ENCODE measurements at places on chromosomes 2 and 18.

DNA sequence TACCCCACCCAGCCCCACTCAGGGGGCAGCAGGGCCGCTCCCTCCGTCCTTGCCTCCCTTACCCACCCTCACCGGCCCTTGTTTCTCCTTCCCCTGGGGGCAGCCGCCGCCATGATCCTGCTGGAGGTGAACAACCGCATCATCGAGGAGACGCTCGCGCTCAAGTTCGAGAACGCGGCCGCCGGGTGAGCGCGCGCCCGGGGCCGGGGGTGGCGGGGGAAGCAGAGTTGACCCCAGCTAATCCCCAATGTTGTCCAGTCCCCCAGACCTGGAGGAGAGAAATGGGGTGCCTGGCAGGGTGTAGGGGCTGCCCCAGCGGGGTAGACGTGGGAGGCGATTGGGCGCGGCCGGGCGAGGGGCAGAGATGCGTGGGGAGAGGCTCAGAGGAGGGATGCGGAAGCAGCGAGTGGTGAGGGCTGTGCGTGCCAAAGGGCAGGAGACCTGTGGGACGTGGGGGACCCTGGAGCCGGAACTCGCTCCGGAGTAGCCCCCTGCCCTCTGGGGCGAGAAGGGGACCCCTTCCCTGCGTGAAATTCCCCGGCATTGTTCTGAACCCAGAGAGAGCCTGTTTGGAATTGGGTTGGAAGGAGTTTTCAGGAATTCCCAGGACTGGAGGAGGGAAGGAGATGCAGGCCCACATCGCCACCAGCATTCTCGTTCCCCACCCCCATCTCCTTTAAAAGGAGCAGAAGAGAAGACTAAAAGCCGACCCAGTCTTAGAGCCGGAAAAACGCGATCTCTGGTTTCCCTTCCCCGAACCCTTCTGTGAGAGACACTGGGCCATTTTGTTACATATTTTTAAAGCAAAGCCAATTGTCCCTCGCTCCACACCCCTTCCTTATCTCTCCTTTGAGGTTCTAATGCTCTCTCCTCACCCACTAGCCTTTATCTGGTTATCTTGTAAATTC is 625 bp downstream of the ARPC2 start:
- peak; percentile 59 for DNase-seq

DNA sequence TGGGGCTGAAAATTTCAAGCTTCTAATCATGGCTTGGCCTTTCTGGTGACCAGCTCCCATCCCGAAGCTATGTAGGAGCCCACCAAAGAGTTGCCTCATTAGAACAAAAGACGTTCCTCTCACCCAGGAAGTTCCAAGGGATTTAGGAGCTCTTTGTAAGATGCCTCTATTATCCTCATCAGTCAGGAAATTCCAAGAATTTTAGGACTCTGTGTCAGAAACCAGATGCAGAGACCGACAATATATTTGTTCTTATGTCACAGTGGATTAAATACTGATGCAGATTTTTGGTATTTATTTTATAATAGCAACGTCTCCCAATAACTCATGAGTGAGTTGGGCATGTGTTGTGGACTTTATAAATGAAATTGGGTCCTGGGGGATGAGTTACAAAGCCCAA is 91.8 kb upstream of the SKOR2 start:
- no peak for DNase-seq

GRCh38 chr2:29064746-29065067 is 9.6 kb downstream of the PCARE start:
- DNase-seq, result no peak

- DNase-seq, result no peak
Observed at GRCh38 chr18:22322243-22322691, 95.4 kb downstream of the CTAGE1 start.

GRCh38 chr2:177207101-177207500 is 5.5 kb upstream of the HNRNPA3 start:
- no peak for DNase-seq

DNA sequence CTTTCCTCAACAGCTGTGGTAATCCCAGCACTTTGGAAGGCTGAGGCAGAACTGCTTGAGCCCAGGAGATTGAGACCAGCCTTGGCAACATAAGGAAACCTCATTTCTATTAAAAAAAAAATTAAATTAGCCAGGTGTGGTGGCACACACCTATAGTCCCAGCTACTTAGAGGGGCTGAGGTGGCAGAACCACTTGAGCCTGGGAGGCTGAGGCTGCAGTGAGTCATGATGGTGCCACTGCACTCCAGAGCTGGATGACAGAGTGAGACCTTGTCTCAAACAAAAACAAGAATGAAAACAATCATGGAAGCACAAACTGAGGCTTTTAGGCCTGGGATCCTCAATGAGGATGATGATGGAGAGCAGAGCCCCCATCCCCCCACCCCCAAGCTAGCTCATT is 19.8 kb downstream of the GAREM1 start:
- no peak for DNase-seq

GRCh38 chr2:171482308-171482707 is 40.0 kb upstream of the CYBRD1 start:
- no peak for DNase-seq

- peak; percentile 96 for DNase-seq
Observed at GRCh38 chr2:241734467-241735208, at the start of gene D2HGDH. Gene D2HGDH (plus strand): TSS chr2:241734630. CDS start chr2:241735225, 595 bp downstream.

DNA sequence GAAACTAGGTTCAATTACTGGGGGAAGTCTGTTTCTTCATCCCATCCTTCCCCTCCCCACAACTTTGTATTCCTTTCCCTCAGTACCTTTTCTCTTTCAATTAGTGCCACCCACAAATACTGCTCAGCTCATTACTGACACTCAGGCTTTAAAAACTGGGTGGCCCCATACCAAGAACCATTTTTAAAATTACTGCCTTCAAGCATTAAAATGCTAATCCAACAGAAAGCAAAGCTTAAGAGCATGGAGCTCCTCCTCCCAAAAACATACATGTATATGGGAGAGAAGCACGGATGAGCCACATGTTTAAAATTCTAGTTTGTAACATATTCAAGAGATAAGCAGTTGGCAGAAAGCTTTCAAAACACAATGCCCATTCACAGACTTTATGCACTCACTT is 44.0 kb downstream of the IRS1 start:
- DNase-seq, result no peak

GRCh38 chr2:77005522-77005921 is 516.7 kb downstream of the LRRTM4 start:
- DNase-seq, result no peak

DNA sequence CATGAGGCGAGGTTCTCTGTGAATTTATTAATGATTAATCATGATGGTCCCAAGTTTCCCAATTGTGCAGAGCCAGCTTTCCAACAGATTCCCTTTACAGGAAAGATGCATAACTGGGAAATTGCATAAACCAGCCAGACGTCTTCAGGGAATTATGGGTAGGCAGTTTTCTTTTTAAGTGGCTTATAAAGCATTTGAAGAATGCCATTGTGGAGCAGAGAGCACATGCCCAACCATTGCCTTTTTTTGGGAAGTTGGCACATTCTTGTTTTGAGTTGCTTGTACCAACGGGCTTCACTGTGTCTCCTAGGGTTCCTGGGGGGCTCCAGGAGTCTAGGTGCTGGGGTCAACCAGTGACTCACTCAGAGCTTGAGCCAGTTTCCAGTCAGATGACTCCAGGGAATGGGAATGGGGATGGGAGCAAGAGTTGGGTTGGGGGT is 231.7 kb upstream of the FOSL2 start:
- DNase-seq, result no peak

GRCh38 chr2:150909090-150909489 is 352.6 kb downstream of the RBM43 start:
- DNase-seq, result no peak

DNA sequence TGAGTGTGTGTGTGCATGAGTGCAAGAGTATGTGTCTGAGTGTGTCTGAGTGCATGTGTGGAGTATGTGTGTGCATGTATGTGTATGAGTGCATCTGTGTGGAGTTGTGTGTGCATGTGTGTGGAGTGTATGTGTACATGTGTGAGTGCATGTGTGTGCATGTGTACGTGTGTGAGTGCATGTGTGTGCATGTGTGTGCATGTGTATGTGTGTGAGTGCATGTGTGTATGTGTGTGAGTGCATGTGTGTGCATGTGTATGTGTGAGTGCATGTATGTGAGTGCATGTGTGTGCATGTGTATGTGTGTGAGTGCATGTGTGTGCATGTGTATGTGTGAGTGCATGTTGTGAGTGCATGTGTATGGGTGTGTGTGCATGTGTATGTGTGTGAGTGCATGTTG is 23.7 kb downstream of the TOGARAM2 start:
- no peak for DNase-seq

GRCh38 chr2:164314148-164314547 is 307.1 kb downstream of the GRB14 start:
- no peak for DNase-seq

DNA sequence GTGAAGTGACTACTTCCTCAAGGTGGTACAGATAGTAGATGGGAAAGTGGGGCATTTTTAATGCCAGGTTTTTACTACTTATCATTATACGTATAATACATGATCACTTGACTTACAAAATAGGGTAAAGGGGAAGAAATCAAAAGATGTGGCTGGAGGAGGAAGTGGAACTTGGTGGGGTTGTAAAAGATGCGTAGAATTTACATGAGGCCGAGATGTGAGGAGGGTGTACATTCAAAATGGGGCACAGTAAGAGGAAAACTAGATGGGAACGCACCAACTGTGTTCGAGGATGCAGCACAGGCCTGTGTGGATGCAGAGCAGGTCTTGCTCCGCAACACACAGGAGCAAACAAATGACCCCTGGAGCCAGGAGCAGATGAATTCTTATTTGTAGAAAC is 403.3 kb downstream of the TXNL1 start:
- DNase-seq, result no peak

GRCh38 chr2:102451968-102452367 is 21.1 kb upstream of the SLC9A4 start:
- DNase-seq, result no peak

DNA sequence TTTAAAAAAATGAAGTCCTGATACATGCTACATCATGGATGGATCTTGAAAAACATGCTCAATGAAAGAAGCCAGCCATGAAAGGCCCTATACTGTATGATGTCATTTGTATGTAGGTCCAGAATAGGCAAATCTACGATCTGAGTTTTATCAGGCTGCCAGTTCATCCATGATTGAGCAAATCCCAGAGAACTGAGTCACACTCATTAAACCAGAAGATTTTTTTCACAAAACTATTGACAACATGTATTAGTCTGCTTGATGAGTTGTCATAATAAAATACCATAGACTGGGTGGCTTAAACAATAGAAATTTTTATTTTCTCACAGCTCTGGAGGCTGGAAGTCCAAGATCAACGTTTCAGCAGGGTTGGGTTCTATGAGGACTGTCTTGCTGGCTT is 130.7 kb downstream of the MREG start:
- DNase-seq, result no peak

DNA sequence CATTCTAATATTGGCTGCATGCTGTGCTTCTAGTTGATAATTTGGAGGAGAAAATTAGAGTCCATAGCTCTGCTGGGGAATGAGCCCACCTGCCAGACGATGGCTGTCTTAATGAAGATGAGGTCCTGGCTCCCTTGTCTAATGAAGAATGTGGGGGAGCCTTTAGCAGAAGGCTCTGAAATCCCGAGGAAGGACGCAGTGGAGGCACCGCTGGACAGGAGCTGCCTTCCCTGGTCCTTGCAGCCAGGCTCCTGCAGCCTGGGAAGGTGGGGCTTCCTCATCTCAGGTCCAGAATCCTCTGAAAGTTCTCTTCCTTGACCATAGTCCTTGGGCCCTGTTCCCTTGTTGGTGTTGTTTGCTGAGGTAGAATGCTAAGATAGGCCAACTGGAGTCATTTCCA is 208.3 kb downstream of the AGAP1 start:
- DNase-seq, result no peak

DNA sequence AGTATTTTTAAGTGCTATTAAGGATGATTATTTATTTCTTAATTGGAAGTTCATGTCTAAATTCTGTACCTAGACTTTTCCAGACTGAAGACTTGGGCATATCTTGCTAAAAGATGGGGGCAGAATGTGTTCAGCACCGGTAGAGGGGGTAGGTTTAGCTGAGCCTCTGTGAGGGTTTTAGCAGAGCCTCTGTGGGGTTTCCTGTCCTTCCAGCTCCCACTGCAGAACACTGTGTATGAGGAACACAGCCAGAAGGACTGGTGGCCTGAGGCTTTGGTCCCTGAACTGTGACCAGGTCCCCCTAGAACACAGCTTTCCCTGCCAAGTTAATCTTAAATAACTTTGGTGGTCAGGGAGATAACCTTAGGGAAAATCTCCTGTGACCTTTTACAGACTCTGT is 123.4 kb upstream of the EPC2 start:
- no peak for DNase-seq

DNA sequence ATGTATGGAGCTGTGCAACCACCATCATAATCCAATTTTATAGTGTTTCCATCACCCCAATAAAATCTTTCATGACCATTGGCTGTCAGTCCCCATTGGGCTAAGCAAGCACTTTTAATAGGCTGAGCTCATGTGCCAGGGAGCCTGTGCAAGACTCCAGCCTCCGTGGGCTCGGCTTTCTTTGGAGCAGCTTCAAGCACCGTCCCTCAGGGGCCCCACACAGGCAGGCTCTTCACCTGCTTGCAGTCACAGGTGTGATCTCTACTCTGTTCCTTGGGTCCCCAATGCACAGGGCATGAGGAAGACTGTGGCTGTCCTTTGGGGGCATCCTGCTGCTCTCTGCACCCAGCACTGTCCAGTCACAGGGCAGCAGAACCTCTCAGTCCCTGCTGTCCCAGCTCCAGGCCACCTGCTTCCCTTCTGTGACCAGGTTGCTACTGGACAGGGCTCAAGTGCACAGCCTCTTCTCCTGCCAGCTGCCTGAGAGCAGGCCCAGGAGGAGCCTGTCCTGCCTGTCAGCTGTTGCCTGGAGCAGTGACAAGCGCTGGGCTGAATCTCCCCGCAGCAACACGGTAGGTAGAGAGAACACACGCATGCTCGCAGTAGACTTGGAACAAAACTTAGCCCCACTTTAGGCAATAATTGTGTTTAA is 40.7 kb upstream of the TMEM131 start:
- no peak for DNase-seq

GRCh38 chr2:6748406-6749067 is 117.2 kb downstream of the CMPK2 start:
- no peak for DNase-seq

GRCh38 chr18:50162486-50163304 is 32.3 kb downstream of the MYO5B start:
- DNase-seq, result no peak

DNA sequence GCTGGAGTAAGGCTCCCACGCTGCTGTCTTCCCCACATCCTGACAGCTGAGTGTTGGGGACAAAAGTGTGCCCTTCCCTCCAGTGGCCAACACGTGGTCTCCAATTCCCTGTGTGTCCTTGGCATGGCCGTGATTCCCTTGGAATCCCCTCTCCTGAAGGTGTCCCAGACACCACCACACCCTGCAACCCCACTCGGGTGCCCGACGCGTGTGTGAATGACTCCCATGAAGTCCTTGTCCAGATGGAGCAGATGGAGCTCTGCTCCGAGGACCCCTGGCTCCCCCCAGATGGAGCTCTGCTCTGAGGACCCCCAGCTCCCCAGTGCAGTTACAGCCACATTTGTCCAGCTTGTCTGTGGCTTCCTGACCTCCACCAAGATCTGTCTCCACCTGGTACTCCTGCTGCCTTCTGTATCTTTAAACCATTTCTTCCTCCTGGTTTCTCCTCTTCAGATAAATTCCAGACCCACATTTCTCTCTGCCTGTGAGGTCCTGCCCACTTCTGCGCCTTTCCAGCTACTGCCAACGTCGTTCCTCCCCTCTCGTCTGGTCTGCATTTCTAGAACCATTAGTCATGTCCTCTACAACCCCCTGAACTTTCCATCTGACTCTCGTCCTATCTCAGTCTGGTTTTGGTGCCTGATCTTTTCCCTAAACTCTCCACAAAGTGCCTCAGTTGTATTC is 86.8 kb upstream of the PXDN start:
- no peak for DNase-seq
